NCI-H526 treated with DMSO at 0.1 percent for 48 hours (cell line): ENCODE measurements at places on chromosomes 3 and 15.
A peak's percentile ranks its signal among the peaks of the same experiment; 100 is the strongest.

DNA sequence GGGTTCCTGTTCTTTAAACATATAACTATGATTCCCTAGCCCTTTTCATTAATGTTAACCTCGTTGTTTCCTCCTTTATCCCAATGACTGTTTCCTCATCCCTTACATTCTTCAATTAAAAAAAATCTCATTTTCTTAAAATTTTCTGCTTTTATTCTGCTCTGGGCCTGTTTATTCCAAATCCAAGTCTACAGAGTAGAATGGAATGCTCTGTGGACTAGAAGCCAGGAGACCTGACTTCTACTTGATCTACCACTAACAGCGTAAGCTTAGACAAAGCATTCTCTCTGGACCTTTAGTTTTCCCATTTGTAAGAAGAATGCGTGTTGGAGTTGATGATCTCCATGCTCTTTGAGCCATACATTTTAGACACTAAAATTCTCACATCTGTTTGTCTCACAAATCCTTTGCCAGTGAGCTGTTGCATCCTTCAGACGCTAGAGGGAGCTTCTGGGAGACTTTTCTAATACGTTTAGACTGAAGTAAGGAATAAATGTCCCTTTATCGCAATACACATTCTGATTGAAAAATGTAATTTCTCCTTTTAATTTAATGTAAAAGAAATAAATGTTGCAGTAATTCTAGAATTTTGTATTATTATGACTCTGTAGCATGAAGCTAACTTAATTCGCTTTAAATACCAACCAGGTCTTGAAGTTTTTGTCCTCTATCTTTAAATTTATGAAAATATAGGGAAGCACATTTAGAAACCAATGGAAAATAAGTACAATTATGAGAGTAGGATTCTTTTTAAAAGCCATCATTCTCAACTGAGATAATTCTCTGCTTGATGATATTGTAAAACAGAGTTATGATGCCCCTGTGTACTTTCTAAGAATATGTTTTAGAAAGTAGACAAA is 21.7 kb upstream of the GMNC start:
- peak; percentile 56 for DNase-seq

DNA sequence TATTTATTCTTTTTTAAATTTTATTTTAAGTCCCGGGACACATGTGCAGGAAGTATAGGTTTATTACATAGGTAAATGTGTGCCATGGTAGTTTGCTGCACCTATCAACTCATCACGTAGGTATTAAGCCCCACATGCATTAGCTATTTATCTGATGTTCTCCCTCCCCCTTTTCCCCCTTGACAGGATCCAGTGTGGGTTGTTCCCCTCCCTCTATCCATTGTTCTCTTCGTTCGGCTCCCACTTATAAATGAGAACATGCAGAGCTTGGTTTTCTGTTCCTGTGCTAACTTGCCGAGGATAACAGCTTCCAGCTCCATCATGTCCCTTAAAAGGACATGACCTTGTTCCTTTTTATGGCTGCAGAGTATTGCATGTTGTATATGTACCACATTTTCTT is 220.3 kb downstream of the OCA2 start:
- DNase-seq: no peak

GRCh38 chr3:52705438-52705687 is 228 bp downstream of the GLT8D1 start:
- no peak for DNase-seq

- no peak for DNase-seq
Observed at GRCh38 chr3:33044676-33045075, 52.3 kb downstream of the GLB1 start.

GRCh38 chr3:107085261-107085660 is 292.0 kb upstream of the CCDC54 start:
- DNase-seq: no peak

GRCh38 chr15:56946150-56946549 is 27.7 kb downstream of the TCF12 start:
- DNase-seq: no peak

DNA sequence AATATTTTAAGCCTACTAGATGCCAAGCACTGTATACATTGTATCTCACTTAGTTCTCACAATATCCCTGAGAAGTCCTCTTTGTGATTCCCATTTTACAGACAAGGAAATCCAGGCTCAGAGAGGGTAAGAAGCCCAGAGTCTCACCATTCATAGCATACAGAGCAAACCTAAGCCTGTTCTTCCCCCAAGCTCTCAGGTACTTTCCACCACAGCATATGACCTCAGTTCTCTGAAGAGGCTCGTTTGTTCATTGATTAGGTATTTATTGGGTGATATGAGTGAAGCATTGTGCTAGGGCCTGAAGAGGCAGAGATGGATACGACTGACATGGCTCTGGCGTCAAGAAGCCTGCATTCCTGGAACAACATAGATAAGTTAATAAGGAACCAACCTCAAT is 310.9 kb upstream of the UMPS start:
- no peak for DNase-seq

DNA sequence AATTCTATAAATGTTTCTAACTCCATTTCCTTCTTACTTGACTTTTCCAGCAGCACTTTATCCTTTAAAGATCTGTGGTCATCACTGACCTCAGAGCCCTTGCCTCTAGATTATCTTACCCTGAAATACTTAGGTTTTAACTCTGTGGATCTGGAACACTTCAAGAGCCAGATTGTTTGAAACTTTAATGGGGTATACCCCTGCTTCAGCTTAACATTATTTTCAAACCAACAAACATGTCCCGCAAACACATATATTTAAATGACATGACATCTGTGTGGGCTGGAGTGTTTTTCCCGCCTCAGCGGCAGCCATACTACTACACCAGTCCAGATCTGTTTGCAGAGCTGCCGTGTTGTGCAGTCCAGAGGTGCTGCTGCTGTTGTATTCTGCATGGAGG is 252.0 kb upstream of the TPM1 start:
- no peak for DNase-seq

- no peak for DNase-seq
Observed at GRCh38 chr3:3800685-3801493, 1.7 kb downstream of the LRRN1 start.

- no peak for DNase-seq
Observed at GRCh38 chr3:162538491-162538890, 1041.9 kb downstream of the OTOL1 start.

DNA sequence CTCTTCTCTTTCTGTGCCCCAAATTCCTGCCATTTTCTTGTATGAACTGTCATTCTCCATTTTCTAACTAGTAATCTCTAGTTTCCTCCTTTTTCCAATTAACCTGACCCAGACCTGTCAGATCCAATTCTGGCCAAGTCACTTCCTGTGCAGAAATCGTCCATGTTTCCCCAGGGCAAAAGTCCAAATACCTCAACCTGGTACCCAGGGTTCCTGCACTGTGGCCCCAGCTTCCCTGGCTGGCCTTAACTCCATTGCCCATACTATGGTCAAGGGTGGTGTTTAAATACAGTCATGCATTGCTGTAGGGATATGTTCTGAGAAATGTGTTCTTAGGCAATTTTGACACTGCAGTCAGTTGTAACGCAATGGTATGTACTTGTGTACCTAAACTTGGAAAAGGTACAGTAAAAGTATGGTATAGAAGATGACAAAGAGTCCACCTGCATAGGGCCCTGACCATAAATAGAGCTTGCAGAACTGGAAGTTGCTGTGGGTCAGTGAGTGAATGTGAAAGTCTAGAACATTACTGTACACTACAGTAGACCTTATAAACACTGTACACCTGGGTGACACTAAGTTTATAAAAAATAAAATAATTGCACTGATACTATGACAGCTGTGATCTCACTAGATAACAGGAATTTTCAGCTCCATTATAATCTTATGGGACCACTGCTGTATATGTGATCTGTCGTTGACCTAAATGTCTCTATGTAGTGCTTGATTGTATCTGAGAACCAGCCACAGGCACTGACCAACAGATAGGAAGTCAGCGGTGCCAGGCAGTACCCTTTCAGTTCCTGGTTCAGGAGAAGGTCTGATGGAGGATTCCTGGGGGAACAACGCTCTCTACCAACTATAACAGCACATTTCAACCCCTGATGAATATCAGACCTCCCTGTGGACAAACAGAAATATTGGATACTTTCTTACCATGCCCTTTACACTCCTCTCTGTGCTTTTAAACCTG is 336.1 kb upstream of the PROK2 start:
- DNase-seq: no peak

DNA sequence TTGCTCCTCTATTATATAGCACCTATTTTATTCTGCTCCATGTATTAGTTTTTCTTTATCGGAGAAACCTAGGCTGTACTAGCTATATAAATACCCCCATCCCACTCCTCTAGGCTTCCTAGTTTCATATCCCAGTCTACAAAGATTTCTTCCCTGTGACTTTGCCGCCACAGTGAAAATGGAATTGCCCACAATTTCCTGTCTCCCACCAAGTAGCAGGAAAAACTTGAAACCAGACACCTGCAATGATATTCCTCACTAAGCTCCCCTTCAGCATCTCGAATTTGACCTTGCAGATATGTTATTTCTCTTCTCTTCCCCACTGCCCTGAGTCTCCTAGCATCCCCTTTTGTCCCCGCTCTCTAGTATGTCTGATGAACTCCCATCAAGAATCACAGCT is 685.8 kb upstream of the CCDC54 start:
- no peak for DNase-seq

GRCh38 chr15:91936927-91937326 is 83.4 kb downstream of the SLCO3A1 start:
- no peak for DNase-seq

- DNase-seq: no peak
Observed at GRCh38 chr15:74315626-74316025, 51.8 kb downstream of the CYP11A1 start.

DNA sequence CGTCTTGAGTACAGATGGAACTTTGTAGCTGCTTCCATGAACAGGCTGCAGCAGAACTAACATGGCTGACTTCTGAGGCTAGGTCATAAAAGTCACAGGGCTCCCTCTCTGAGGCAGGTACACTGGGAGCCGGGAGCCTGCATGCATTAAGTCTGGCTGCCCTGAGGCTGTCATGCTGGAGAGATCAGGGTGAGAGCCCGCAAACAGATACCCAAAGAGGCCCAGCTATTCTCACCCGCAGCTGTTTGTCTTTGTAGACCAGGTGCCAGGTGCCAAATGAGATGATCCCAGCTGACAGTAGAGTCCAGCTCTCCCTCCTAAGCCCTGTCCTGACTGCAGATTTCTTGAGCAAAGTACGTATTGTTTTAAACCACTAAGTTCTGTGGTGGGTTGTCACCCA is 8.6 kb upstream of the SLCO3A1 start:
- DNase-seq: peak; percentile 53

DNA sequence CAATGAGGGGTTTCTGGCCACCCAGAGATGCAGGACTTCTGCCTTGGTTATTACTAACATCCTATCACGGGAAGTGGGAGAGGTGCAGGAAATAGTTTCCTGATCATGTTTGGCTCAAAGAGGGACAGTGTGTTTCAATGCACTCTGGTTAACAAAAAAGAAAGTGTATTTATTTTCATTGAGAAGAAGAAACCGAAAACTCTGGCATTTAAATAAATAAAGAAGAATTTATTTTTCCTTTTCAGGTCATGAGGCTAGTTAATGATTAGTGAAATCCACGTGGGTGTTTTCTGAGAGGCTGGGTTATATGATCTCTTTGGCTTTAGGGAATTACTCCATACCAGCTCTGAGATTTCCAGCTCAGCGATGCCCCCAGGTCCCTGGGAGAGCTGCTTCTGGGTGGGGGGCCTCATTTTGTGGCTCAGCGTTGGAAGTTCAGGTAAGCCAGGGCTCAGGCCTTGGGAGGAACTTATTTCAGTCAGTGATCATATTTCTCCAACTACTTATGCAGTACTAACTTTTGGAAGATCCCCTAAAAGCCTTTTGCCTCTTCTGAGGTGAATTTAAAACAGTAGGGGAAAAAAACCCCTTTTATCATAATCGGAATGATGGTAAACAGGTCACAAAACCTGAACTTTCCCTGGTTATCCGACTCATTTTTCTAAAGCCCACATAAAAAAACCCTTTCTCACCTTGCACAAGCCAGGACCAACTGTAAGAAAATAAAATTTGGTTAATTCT is at the start of gene PLA1A:
TSS of gene PLA1A (plus strand) at position 338 of the 741 bp plus-strand sequence. CDS start at position 367, 29 bp downstream.
- DNase-seq: no peak

- no peak for DNase-seq
Observed at GRCh38 chr3:119635719-119636118, 24.7 kb downstream of the POPDC2 start.

DNA sequence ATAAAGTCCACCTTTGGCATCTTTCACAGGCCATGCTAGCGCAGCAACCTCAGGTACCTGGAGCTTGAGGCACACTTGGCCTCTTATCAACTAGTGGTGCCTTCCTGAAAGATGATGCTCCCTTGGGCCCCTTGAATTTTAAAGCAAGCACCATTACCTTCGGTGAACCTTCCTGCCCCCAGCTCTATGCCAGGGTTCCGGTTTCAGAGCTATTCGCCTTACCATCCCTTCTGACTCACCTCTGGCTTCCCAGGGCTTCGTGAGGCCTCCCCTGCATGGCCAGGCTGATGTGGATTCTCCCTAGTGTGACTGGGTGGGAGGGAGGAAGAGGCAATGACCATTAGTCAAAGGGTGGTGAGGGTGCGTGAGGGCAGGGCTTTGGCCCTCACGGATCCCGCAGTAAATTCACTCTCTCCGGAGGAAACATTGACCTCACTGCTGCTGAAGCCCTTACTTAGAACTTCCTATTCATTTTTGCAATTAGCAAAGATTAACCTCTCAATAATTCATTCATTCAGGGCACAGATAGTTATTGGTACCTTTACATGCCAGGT is 16.3 kb downstream of the BHLHE40 start:
- no peak for DNase-seq

- DNase-seq: no peak
Observed at GRCh38 chr15:81072551-81072950, 61.5 kb upstream of the CFAP161 start.

DNA sequence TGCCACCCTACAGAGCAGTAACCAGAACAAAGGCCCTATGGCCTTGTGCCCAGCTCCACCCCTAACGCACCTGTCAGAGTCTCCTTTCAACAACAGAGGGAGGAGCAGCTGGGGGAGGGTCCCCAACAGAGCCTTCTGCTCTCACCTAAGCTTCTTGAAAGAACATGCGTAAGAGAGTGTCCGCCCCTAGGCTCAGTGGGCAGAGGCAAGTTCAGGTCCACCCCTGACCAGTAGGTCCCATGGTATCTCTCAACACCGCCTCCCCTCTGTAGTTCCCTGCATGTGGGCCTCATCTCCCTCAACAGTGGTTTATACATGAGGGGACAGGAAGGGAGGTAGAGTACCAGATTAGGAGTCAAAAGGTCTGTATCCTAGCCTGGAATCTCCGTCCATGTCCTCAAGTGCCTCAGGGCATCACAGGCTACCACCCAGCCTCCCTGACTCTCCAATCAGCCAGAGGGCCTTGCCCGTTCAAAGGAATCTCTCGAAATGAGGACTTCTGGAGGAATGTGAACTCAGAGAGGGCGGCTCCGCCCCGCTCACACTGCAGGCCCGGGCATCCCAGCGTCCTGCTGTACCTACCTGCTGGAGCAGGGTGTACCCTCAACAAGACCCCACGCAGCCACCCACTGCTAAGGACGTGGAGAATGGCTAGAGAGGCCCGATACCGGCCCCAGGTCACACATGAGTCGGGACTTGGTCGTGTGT is 680 bp downstream of the POC1A start:
- DNase-seq: peak; percentile 45

- no peak for DNase-seq
Observed at GRCh38 chr3:31853580-31853979, 127.5 kb downstream of the OSBPL10 start.

GRCh38 chr3:120615847-120616609 is 19.9 kb downstream of the NDUFB4 start:
- peak; percentile 99 for DNase-seq

GRCh38 chr15:39828374-39828931 is 45.8 kb upstream of the FSIP1 start:
- no peak for DNase-seq
